H4 (cell line): ENCODE measurements at places on chromosomes 2 and 18. TPM values are rescaled to one million over a fixed set of nuclear protein-coding genes. Genes with fewer than 3 reads are reported as not detected.
A peak's percentile ranks its signal among the peaks of the same experiment; 100 is the strongest.

- no peak for DNase-seq
These were observed 54.5 kb upstream of the NEMP2 start for GRCh38 chr2:190589008-190589407.

GRCh38 chr18:58186258-58186948 lies 142.4 kb downstream of the NEDD4L start:
- DNase-seq, result peak; percentile 57

Gene RGPD4
- not detected in 2 replicates for total RNA-seq

DNA sequence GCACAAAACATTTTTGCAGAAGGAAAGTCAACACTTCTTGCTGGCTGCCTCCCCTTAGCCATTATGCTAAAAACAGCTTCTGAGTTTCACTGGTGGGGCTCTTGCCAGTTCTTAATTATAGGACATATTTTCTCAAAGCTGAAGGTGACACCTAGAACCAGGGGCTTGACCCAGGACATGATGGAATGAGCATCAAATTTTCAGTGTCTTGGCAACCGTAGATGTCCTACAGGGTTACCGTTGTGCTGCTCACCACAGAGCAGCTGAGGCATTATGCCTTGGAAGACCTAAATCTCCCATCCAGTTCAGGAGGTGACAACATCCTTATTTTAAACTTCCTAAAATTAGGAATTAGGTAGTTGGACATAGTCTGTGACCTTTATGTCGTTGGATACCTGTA lies 46.7 kb downstream of the TMEM185B start:
- DNase-seq, result no peak

DNA sequence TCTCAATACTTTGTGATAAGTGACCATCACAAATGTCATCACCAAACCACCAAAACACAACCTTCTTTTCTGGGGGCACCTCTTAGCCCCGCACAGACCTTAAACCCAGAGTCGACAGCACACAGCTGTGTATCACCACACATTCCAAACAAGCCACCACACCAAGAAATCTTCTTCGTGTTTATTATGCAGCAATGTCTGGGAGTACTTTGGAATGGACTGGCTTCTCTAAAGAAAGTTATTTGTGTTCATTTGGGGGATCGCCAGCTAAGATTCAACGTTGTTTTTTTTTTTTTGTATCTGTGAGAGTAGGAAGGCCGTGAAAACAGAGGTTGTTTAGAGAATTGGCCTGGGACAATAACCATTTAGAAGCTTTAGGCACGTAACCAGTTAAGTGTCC lies 1.1 kb upstream of the MTA3 start:
- no peak for DNase-seq

- peak; percentile 44 for DNase-seq
These were observed 113.4 kb upstream of the PKDCC start for GRCh38 chr2:41934329-41934958.

Gene GULP1
- total RNA-seq, result 24.4 and 31.2 TPM in 2 replicates

DNA sequence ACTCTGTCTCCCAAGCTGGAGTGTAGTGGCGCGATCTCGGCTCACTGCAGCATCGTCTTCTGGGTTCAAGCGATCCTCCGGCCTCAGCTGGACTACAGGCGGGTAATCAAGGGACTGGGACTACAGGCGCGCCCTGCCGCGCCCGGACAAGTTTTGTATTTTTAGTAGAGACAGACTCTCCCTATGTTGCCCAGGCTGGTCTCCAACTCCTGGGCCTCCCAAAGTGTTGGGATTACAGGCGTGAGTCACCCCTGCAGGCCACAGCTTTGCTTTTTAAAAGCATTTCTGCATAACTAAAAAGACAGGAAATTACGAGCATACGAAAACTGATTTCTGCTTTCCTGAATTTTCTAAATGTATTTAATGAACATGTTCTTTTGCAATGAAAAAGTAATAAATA lies 916 bp upstream of the OSBPL1A start:
- peak; percentile 32 for DNase-seq

Gene COL4A3
- total RNA-seq, result not detected in 2 replicates

Gene ANKAR
- 0.14 and 1.0 TPM in 2 replicates for total RNA-seq

DNA sequence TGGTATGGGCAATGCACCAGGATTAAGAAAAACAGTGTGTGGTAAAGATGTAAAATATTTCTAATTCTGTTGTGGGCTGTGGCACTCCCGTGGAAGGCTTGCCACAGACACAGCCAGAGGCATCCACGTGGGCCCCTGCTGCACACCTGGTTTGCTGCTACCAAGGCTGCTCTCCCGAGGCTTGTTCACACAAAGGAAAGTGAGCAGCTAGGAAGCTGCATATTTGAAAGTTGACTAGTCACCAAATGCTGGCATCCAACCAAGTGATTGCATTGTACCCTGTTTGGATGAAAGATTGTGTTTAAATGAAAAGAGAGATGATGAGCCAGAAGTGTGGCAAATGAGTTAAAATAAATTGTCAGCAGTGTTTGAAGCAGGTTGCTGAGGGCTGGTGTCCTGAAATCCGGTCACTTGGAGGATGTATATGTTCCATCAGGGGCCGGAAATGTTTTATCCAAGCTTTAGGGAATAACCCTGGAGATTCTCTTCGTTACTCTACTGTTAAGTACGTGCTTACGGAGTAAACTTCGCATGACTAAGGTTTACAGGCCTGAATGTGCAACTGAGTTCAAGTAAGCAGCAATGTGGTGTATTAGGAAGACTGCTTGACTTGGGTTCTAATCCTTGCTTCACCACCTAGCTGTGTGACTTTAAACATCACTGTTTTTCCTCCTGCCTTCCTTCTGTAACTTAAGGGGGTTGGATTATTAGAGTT lies 86.1 kb downstream of the MSH2 start:
- DNase-seq, result peak; percentile 65

- no peak for DNase-seq
These were observed 118.9 kb downstream of the LPIN1 start for GRCh38 chr2:11865378-11865777.

GRCh38 chr2:7648221-7648795 lies 731.1 kb downstream of the RNF144A start:
- no peak for DNase-seq

Gene RGPD3
- not detected in 2 replicates for total RNA-seq
